ENCODE measurements at places on chromosomes 5 and 9. TPM values are rescaled to one million over a fixed set of nuclear protein-coding genes. Genes with fewer than 3 reads are reported as not detected.

BSPRY gene
- total RNA-seq = 10.6 TPM

SHOC1 gene
- total RNA-seq = not detected

KCNMB1 gene
- total RNA-seq = not detected

LECT2 gene
- not detected for total RNA-seq

CMYA5 gene
- total RNA-seq = 0.14 TPM
